ENCODE measurements at places on chromosomes 3 and 15.

- DNase-seq = no peak
Observed at GRCh38 chr3:158494673-158495072, 76.3 kb upstream of the MLF1 start.

DNA sequence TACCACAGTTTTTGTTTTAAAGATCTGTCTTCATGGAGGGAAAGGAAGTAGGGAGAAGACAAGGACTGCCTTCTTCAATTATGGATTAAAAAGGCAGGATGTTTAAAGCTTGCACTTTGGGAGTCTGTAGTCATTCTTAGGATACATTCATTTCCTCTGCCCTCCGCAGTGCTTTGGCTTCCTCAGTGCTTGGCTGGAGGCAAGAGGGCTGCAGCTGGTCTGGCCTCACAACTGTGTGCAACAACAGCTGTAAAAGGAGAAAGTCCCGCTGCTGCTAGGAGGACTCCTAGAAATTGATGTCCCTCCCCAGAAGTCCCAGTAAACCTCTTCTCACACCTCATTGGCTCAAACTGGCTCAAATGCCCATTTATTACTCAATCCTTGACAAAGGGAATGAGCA, 54.4 kb upstream of the PPP2R3A start:
- no peak for DNase-seq

- no peak for DNase-seq
Observed at GRCh38 chr3:128504963-128505730, 12.1 kb upstream of the GATA2 start.

DNA sequence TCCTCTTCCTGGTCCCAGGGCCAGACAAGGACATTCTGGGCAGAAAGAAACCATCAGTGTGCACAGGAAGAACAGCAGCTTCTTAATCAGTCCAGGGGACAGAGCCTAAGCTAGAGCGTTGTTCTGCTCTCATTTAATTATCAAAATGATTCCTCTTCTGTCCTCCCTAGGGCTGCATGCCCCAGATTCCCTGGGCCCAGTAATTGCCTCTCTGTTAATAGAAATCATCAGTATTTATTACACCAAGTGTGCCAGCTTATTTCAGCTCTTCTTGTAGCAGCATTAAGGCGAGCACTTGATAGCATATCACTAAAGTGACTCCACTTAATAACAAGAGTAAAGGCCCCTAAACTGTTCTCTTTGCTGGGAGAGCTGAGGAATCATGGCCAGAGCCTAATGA, 72.1 kb downstream of the WDR76 start:
- DNase-seq = no peak

DNA sequence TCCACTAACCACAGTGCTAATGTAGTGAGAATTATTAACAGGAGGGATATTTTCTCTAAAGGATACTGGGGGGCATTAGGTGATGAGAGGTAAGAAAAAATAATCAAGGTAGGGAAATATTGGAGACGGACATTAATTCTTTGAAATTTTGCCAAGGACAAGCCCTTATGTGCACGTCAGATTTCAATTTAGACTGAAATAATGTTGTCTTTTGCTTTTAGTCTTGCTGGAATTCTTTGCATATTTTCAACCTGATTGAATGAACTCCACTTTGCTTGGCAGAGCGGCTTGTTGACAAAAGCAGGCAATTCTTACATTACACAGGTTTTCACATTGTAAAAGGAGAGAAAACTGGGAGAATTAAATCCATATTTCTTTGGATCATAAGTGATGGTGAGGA, 25.0 kb upstream of the C3orf52 start:
- no peak for DNase-seq

DNA sequence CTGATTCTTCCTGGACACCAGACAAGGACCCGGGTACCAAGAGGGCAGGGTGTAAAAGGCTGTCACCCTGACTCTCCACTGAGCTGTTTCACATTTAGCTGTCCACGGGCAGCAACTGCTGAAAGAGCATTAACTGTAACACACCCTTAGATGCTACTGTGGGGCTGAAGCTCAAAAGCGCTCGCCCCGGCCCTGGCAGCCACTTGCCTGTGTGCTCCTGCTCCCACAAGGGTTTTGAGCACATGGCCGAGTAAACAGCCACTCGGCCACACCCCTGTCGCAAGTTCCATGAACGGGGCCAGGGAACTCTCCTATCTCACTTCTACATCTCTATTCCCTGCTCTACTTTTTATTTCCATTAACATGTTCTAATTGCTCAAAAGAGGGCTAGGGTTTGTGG, 421.7 kb downstream of the TUSC7 start:
- no peak for DNase-seq

DNA sequence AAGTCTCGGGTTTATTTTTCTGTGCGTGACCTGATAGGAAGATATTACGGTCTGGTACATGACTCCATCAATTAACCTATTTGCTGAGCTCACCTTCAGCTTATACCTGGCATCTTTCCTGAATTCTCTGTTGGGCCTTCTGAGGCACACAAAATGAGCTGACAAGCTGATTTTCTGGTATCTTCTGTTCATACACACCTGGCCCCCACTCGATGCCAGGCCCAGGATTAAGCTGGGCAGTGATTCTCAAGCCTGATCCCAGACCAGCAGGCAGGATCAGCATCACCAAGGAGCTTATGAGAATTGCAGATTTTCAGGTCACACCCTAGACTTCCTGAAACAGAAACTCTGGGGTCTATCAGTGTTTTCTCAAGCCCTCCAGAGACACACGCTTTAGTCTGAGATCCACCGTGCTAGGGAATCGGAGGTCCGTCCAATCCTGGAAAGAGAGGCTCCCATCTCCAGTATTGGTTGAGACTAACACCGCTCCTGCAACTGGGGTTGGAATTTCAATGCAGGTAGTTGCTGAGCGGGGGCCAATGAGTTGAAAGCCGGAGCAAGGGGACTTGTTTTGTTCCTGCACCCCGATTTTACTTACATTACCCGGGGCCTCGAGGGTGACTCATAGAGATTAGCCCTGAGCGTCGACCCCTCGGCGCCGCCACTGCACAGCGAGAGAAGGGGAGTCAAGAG, 636 bp upstream of the EIF1B start:
- DNase-seq = no peak

DNA sequence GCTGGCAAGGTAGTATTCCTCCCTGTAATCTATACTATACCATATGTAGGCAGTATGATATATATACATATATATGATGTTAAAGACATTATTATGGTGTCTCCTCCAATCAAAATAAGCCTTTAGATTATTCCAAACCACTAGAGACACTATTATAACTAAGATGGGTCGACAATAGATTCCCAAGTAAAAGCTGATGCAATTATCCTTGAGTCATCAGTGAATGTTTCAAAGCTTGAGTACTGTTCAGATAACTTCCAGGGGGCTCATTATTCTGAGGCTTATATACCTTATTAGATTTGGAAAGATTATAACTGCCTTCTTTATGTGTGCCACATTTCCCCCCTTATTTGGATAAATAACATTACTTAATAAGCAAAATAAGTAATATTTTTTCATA, 11.9 kb upstream of the C3orf38 start:
- DNase-seq = no peak

- peak; percentile 79 for DNase-seq
Observed at GRCh38 chr15:85692873-85693272, 101.9 kb downstream of the KLHL25 start.

DNA sequence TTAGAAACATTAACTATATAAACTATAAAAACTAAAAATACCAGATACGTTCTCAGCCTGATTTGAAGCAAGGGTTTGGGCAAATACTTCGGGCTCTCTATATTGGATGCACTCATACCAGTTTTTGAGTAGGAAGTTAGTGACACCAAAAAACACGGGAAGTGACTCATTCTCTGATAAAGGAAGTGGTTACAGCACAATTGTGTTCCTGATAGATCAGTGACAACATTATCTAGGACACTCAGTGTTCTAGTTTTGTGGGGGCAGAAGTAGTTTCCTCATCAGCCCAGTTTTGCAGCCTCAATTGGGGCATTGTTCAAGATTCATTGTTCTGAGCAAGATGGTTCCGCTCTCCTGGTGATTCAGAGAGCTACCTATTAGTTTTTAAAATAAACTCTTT, 469.6 kb upstream of the DPPA4 start:
- DNase-seq = peak; percentile 80

- DNase-seq = no peak
Observed at GRCh38 chr3:173045770-173046382, 95.2 kb downstream of the SPATA16 start.

- no peak for DNase-seq
Observed at GRCh38 chr15:100559330-100559729, 30.6 kb upstream of the CERS3 start.

GRCh38 chr3:58429657-58430056, 4.0 kb downstream of the PDHB start:
- DNase-seq = no peak

GRCh38 chr3:126381966-126382365, 12.7 kb upstream of the CFAP100 start:
- no peak for DNase-seq

DNA sequence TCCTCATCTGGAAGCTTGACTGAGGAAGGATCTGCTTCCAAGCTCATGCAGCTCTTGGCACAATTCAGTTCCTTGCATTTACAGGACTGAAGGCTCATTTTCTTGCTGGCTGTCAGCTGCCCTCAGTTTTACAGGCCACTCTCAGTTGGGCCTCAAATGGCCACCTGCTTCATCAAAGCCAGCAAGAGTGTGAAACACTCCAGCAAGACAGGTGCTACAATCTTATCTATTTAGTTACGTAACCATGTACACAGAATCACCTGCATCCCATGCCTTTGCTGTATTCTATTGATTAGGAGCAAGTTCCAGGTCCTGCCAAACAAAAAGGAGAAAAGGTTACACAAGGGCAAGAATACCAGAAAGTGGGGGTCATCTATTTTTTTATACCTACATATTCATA, 40.8 kb downstream of the RHCG start:
- DNase-seq = no peak

GRCh38 chr3:172973799-172974198, 167.2 kb downstream of the SPATA16 start:
- DNase-seq = no peak

DNA sequence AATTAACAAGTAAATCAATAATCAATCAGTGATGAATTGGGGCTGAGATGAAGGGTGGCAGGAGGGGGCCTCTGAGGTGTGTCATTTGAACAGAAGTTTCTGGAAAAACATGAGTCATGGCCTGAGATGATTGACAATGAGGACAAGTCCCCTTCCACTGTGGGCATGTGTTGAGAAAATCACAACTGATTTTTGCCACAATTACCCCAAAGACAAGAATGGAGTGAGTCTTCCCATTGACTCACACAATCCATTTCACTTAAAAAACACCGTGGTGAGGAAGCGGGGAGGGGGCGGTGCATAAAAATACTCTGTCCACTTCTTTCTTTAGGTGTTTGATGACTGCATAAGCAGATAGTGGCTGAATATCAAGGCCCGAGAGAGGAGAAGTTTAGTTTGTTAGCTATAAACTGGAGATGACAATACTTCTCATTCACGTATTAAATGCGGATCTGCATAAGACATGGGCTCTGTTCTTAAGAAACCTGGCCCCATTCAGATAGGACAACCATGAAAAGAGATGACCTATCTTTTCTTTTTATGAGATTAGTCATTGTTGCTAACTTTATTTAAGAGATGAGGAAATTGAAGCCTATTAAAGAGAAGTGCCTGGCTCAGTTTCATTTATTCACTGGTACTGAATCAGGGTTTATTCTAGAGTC, 34.7 kb downstream of the SHC4 start:
- DNase-seq = no peak

GRCh38 chr15:60682115-60682514, 203.2 kb upstream of the ICE2 start:
- no peak for DNase-seq

DNA sequence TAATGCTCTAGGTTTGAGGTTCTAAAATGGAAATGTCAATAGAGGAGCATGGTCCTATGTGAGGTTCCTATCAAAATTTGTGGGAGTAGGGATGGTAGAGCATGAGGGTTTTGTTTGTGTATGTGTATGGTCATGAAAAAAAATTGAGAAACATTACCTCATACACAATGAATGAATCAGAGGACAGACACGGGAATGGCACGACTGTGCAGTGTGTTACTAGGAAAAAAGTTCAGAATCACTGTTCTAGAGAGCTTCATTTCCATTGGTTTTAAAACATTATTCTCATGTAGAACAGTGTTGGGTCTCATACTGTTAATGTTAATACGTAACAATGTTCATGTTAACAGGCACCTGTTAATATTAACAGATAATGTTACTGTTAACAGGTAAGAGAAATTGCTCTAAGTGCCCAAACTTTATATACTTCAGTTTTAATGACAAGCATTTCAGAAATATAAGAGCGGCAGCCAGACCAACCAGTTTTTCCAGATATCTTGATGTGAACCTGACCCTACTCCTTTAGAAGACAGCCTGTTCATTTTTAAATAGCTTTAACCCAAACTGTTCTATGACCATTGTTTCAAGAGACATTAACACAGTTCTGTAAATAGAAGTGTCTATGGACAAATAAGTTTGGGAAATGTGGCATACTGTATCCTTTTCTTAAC, 48.0 kb downstream of the SLC15A2 start:
- no peak for DNase-seq

DNA sequence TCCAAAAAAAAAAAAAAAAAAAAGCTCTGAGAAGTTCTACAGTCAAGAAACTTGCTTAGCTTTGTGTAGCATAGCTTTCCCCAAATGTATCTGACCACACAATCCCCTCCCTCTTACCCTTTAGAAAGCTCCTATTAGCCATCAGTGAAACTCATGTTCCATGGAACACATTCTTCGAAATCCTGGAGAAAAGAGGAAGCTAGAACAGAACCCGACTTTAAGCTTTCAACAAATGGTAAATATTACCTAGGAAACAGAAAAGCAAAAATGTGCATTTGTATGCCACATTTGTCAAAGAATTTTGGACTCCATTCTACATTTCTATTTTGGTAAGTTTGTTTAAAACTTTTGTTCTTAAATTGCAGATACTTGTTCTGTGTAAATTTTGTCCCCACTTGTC, 17.4 kb upstream of the CRTC3 start:
- DNase-seq = no peak

GRCh38 chr3:150544041-150544440, 2.3 kb downstream of the SERP1 start:
- no peak for DNase-seq

GRCh38 chr3:25493246-25493645, 65.2 kb downstream of the RARB start:
- no peak for DNase-seq

DNA sequence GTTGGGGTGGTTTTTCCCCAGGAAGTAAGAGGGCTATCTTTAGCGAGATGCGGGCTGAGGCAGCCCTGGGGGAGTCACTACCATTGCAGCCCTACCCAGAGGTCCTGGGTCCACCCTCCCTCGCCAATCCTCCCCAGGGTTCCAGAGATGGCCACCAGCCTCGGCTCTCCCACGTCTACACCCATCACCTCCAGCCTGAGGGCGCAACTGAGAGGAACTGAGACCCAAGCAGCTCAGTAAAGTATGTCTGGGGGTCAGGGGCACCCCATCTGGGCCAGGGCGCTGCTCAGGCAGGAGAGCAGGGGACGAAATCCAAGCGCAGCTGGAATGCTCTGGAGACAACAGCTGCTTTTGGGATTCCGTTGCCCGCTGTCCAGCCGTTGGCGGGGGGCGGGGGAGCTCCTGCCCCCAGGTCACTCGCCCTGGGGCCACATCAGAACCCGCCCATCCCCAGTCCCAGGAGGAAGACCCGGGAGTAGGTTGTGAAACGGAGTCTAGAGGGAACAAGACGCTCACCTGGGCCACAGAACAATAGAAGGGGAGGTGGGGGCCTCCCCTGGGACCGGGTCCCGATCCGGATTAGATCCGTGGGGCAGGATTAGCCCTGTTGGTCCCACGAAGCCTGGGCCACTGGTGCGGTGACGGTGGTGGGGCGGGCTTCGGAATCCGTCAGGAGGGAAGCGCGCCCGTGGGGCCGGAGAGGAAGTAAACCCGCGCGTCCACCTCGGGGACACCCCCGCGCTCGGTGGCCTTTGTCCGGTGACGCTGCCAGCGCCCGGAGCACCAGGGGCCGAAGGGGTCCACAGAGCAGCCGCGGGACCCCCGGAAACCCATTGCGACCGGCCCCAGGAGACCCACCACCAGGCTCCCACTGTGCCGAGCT, 1.4 kb upstream of the NDUFAF3 start:
- DNase-seq = no peak
